NCI-H510A (cell line): ENCODE measurements at places on chromosomes 1 and 21.

DNA sequence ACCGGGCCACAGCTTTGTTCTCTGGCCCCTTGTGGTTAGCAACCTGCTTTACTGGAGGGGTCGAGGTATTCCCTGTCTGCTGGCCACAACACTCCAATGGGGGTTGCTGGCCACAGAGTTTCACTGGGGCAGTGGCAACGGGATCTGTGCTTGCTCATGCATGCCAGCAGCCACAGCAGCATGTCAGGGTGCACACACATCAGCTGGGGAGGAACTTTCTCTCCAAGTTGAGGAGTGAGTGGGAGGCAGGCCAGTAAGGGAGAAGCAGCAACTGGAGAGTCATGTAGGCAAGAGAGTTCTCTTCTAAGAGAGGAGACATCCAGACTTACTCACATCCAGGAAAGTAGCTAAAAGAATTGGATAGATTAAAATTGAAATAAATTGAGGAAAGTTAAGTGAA, 38.0 kb downstream of the SAMD13 start:
- DNase-seq: no peak

- no peak for DNase-seq
Observed at GRCh38 chr1:46818591-46818990, 19.7 kb downstream of the CYP4B1 start.

DNA sequence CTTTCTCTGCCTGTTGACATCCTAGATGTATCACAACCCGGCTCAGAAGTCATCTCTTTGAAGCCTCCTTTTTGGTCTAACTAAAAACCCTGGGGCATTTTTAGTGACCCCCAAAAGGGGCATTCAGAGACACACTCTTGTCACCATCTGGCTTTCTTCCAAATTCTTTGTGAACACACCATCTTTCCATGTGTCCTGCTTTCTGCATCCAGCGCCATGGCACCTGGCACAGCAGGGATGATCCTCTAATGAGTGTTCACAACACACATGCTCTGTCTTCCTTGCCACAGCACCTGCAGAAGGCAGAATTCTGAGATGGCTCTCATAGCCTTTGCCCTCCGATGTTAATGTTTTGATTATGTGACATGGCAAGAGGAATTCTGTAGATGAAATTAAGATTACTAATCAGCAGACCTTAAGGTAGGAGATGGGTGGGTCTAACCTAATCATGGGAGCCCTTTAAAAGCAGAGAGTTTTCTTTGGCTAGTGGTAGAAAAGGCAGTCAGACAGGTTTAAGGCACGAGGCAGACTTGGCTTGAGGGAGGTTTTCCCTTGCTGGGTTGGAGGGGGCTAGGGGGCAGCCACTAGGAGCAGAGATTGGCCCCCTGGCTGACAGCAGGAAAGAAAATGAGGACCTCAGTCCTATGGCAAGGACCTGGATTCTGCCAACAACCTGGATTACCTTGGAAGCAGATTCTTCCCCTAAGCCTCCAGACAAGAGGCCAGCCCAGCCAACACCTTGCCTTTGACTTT, 4.9 kb upstream of the TMEM61 start:
- no peak for DNase-seq

DNA sequence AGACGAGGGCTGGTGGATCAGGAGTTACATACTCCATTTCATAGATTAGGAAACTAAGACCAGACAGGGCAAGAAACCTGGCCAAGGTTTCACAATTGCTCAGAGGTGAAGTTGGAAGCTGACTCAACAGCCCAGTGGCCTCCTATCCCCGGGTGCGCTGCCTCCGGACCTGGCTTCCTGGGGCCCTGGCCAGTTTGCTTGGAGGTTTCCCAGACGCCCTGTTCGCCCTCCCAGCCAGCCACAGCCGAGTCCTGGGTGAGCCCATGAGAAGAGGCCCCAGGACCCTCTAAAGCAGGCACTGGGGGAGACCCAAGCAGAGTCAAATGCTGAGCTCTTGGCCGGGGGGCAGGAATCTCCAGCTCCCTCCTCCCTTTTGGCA, 180.1 kb downstream of the ZBTB18 start:
- DNase-seq: no peak

DNA sequence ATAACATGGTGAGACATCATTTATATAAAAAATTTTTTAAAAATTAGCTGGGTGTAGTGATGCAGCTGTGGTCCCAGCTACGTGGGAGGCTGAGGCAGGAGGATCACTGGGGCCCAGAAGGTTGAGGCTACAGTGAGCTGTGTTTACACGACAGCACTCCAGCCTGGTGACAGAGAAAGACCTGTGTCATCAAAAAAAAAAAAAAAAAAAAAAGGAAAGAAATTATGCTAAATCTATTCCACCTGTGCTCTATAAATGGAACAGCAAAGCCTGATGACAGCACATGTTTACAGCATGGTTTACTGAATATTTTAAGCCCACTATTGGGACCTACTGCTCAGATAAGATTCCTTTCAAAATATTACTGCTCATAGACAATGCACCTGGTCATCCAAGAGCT, 217.6 kb downstream of the PRDM2 start:
- no peak for DNase-seq

DNA sequence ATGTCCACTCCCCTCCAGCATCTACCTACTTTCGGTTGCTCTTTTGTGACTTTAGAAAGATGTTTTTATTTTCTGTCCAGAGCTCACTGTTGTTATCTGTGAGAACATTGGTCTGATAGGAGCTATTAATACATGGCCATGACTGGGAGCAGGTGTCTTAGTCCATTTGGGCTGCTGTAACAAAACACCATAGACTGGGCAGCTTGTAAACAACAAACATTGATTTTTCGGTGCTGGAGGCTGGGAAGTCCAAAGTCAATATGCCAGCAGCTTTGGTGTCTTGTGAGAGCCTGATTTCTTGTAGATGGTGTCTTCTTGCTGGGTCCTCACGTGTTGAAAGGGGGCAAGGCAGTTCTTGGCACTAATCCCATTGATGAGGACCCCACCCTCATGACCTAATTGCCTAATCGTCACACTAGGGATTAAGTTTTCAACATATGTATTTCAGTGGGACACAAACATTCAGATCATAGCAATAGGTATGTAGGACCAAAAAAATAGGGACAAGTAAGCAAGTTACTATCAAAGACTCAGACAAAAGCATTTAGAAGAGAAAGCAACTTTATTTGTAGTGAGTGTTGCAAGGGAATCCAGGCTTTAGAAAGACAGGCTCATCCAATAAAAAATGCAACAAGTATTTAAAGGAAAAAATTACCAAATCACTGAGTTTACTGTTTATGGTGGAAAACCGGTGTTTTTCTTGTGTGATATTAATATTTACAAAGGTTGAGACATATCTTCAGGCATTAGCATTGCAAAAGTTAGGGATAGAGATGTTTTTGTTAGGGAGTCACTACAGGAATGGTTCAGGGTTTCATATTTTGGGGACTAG, 55.2 kb upstream of the WDR26 start:
- no peak for DNase-seq

DNA sequence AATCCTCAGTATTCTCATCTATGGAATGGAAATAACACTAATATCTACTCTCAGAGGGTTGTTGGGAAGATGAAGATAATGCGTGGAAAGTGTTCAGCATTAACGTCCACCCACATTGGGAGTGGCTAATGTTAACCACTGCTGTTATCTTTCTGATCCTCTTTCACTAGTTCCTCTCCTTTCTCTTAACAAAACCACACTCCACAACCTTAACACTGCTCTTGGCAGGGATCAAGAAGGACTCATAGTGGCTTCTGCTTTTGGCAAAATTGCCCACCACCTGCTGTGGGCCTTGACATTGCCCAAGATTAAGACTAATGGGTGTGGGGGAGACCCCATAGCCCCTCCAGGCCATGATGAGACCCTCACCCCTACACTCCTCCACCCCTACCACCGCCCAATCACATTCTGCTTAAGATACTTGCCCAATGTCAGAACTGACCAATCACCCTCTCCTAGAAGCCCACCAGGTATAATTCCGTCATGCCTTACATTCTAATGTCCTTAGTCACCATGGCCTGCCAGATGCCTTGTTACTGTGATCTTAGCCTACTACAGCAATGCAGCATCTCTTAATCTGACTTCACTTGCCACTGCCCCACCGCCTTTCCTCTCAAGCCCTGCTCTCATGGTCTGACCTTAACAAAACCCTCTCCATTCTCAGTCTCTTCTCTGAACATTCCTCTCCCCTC, 27.1 kb downstream of the DHCR24 start:
- no peak for DNase-seq

GRCh38 chr1:228804640-228805413, 69.5 kb downstream of the RHOU start:
- DNase-seq: no peak
